Motor neuron (in vitro differentiated cells): ENCODE measurements at places on chromosomes 2 and 18. TPM values are rescaled to one million over a fixed set of nuclear protein-coding genes. Genes with fewer than 3 reads are reported as not detected.

GRCh38 chr18:59087391-59087790, 52.3 kb upstream of the SEC11C start:
- no peak for ATAC-seq

DNA sequence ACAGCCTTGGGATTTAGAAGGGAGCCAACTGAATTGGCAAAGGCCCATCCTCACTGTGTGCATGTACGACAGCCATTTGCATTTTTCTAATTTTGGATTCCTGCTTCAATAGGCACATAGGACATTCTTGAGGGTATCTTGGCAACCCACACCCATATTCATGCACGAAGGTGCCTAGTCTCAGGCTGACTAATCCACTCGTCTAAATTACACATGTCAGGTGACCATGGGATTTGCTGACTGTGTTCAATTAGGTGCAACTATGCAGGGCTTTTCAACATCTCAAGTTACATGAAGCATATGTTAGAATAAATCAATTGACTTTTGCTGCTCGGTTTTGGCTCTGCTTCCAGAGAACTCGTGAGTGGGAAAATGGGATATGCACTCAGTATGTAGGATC, 249.7 kb downstream of the SP3 start:
- ATAC-seq, result no peak

DNA sequence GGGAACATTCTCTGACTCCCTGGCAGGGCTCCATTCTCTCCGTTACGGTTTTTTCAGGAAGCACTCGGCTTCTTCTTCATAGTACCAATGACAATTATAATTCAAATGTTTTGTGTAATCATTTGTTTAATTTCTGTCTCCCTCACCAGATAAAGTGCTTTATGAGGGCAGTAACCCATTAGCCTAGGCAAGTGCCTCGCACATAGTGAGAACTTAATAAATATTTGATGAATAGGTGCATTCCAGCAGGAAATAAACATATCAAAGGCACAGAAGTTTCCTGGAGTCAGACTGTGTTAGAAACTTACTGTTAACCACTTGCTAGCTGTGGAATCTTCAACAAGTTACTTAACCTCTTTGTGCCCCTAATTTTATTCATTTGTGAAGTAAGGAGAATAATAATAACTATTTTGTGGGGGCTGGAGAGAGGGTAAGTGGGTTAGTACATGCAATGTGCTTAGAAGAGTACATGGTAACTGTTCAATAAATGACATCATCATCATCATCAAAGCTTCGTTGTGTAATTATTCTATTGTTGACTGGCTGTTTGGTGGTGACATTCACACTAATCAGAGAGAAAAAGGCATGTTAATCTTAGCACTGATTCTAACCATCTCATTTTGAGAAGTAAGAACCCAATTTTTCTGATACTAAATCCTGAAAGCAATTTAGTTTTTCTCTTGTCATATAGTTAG, 352.3 kb downstream of the INSIG2 start:
- no peak for ATAC-seq

Gene ZEB2
- 76.6 and 80.4 TPM in 2 replicates for total RNA-seq
